ENCODE measurements at places on chromosomes 4 and X.

GRCh38 chrX:45347877-45348276 is 147.2 kb upstream of the DIPK2B start:
- no peak for DNase-seq

- DNase-seq = peak; percentile 3
These were observed 257.8 kb downstream of the FAT4 start for GRCh38 chr4:125572601-125573000.

GRCh38 chrX:152930516-152930915 is 32.6 kb downstream of the ZNF185 start:
- no peak for DNase-seq

DNA sequence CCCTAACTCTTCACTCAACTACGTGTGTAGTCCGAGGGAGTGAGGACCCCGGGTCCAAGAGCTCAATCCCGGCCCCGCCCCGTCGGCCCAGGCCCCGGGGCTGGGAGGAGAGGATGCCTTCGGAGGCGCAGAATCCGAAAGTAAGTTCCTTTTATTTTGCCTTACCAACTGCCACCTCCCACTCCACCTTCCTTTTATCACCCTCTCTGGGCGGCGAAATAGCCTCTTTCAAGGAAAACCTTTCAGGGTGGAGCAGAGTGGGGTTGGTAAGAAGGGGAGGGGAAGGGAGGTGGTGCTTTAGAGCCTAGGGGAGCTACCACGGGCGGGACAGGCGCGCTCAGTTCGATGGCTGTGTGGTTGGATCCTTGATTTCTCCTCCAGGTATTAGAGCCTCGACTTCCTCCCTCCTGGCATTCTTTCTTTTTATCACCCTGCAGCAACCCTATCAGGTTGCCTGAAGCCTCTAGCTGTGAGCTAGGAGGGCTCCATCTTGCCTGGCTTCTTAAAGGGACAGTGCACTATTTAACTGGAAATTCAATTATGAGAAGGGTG is 191.2 kb downstream of the RRAGB start:
- DNase-seq = peak; percentile 4

DNA sequence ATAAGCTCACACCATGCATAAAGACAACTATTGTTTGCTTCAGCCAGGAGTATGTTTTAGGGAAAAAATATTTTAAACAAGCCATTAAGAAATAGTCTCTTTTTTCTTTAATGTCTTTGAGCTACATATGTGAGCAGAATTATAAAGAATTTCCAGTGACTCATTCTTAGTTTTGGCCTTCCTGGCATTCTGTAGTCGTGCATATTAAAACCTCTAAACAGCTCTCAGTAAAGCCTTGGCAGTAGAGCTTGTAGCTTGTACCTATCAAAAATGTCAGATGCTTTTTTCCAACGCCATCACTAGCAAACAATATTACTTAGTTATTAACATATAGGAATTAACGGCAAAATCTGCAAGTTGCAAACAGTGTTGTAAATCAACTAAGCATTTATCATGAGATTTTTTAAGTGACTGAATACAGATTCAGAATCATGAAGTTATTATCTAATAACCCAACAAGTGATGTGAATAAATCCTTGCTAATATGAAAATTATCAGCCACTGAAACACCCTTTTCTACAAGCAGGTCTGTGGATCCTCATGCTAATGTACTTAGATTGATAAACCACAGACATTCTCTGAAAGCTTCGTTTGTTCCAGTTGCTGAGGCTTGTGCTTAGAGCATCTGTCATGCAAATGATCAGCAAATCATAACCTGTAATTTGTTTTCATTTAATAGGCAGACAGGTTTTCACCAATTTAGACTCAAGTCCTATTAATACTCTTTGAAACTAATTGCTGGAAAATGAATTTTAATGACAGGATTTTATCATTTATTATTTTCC is 412.0 kb upstream of the ATOH1 start:
- DNase-seq = peak; percentile 7

- DNase-seq = peak; percentile 8
These were observed 343.0 kb downstream of the OPHN1 start for GRCh38 chrX:68090266-68090665.

DNA sequence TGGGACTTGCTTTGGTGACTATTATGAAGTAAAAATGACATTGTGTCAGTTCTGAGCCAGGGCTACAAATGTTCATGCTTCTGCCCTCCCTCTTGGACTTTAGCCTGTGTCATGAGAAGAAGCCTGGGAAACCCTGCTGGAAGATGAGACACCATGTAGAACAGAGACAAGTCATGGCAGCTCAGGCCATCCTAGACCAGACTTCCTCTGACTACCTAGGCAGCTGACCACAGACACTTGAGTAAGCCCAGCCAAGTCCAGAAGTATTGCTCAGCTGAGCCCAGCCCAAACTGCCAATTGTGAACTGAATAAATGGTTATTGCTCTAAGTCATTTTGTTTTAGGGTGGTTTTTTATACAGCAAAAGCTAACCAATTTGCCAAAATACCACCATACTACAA is 467.6 kb upstream of the CNKSR2 start:
- no peak for DNase-seq

- no peak for DNase-seq
These were observed 149.0 kb downstream of the POU4F2 start for GRCh38 chr4:146787731-146788130.

DNA sequence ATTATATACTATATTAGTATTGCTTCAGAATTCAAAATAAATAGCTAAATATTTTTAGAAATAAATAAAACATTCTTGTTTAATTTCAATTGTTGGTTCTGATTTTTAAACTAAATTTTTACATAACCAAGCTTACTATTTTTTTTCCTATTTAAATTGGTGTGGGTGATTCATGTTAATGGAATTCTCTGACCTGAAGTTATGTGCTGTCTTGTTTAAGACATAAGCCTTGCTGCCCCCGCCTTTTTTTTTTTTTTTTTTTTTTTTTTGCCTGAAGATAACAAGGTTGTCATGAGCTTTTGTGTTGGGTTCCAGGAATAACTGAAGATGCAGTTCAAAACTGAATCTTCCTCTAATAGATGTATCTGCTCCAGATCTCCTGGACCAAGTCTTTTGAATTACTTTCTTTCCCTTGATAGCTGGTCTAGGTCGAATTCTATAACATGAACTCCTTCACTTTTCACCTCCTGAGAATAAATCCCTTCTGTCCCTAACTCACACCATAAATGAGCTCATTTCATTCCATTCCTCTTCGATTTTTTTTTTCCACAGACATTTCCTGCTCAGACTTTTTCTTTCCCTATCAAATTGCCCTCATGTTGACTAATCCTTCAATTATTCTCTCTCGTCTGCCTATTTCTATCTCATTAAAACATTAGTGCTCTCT is 261.5 kb upstream of the FTHL17 start:
- peak; percentile 83 for DNase-seq

DNA sequence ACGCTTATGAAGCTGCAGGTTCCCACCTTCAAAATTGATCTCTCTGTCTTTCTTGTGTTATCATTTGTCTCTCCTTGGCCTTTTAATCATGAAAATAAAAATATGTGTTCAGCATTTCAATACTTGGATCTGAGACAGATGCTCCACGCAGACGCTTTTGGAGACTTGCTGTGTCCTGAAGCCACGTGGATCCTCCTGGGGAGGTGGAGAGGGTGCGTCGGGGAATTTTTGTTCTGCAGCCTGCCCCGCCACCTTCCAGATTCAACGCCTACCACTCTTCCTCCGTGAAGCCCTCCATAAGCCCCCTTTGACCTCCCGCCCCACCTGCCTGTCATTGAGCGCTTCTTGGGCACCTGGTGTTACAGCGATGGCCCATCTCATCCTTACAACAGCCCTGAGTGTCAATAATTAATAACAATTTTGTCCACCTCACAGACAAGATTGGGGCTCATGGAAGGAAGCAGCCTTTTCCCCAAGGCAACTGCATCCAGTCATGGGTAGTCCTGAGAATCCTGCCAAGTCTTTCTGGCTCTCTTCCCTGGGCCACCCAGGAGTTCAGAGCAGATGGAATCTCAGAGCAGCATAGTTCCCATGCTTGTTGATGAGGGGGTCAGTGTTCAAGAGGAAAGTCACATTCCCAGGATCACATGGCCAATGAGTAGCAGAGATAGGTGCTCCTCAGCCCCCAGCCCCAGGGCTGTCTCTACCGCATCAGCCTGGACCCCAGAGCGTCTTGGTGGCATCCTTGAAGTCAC is 172.6 kb upstream of the PSAPL1 start:
- DNase-seq = peak; percentile 7

DNA sequence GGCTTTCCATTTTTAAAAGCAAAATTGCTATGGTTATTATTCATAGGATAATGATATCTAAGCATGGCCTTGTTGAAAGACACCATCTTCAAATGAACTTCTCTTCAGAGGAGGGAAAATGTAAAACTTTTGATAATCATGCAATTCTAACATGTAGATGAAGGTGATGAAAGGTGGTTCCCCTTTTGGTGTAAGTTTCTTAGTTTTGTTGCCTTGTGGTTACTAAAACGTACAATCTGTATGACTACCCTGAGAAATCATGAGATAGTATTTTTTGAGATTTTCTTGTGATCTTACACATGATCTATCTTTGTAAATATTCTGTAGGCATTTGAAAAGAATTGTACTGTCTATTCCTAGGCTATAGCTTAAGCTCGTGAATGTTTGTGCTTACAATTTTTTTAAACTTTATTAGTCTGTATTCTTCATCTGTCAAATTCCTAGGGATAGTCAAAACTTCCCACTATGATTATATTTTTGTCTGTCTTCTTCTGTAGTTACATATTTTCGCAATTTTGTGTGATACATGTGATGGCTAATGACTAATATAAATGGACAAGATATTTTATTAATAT is 47.5 kb downstream of the PTPN13 start:
- DNase-seq = no peak

GRCh38 chr4:67581208-67581857 is 22.8 kb downstream of the STAP1 start:
- no peak for DNase-seq

DNA sequence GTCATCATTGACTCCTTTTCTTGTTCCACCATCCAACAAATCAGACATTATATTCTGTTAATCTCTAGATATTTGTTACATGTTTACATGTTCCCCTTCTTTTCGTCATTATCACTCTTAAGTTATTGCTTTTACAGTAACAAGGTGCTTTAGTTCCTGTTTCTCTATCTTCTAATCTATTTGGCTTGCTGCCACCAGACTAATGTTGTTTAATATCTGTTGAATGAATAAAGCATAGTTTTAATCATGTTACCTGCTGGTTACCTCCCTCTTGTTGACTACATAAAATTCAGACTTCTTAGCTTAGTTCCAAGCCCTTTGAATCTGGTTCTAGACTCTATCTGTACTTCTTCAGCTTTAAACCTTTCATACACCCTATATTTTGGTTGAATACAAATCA is 129.8 kb upstream of the TRIM2 start:
- no peak for DNase-seq

Data from fibroblast of pulmonary artery (primary cell).